Esophagus squamous epithelium (tissue), 5 donors: ENCODE measurements at places on chromosomes 7 and 10.
A peak's percentile ranks its signal among the peaks of the same experiment; 100 is the strongest.

DNA sequence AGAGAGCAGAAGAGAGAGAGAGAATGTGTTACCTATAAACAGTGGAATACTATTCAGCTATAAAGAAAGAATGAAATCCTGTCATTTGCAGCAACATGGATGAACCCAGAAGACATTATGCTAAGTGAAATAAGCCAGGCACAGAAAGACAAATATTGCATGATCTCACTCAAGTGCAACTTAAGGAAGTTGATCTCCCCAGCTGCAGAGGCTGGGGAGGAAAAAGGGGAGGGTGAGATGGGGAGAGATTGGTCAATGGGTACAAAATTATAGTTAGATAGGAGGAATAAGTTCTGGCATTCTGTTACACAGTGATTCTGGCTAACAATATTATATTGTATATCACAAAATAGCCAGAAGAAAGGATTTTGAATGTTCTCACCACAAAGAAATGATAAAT is 11.2 kb upstream of the JAZF1 start:
- no peak for DNase-seq

DNA sequence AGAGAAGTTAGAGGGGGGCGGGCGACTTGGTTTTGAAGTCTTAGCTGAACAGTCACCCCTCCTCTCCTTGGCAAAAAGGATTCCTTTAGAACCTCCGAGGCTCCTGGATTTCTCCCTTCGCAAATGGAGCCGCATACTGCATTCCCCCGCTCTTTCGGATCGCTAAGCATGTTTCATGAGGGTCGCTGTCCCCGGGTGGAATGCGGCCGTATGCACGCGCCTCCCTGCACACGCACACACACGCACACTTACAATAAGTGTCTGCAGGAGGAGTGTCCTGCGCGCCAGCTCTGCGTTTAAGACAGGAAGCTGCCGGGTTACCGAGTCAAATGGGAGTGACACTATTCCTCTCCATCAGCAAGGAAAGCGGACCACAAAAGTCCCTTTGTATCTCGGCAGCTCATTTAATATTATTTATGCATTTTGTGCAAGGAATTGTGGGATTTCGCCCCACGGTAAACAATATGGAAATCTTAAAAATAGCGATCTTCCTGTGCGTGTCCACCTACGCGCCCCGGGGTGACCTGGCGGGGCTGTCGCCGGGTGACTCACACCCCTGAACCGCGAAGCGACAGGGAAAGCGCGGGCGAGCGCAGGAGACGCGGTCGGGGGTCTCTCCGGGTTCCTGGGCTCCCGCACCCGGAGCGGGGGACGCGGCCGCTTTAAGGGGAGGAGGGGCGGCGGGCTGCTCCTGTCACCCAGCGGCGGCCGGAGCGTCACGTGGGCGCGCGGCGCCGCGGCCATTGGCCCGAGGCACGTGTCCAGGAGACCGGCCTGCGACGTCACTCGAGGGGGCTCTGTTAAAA is 988 bp upstream of the EN2 start:
- no peak for DNase-seq

- DNase-seq, result no peak
These were observed 1259.7 kb downstream of the XPNPEP1 start for GRCh38 chr10:108663587-108663986.

DNA sequence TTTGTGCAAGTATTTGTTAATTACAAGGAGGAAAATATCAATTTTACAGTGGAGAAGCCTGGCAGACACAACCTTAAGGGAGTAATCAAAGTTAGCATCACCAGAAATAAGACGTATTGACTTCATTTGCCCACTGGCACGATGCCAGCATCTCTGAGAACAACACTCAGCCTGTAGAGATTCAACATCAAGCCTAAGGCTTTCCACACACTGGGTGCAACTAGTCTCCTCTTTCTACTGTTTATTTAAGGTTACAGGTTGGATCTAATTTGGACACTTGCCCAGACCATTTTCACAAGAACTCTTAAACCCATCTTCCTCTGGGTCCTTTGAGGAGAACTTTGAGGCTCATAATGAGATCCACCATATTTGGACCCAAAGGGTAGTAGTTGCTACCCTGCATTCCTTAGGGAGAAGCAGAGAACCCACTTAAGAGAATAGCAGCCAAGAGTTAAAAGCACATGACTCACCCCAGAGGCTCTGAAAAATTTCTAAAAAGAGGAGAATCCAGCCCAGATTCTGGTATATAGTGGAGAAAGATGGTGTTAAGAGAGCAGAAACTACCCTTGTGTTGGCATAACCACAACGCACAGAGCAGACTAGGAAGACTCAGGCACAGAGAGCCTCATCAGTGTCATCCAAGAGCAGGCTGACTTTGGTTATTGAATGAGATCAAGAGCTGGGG is 97.3 kb downstream of the CCDC71L start:
- DNase-seq, result no peak

- no peak for DNase-seq
These were observed 52.3 kb upstream of the MYL10 start for GRCh38 chr7:101681170-101682007.

- DNase-seq, result no peak
These were observed 1.6 kb downstream of the P4HA1 start for GRCh38 chr10:73094986-73095480.

DNA sequence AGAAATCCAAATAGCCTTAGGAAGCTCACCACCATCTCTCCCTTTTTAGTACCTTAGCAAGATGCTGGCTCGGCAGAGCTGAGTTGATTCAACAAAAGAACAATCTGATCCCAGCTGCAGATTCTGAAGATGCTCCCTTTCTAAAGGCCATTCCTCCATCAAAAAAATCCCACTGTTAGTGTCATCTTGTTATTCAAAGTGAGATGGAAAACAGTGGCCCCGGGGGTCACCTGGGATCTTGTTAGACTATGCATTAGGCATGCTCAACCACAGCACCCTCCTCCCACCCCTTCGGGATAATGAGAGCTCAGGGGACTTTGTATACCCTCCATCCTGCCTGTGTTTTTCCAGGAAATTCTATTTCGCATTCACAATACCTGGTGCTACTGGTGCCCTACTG is 2.4 kb downstream of the NCAPG2 start:
- no peak for DNase-seq

- no peak for DNase-seq
These were observed 45.9 kb upstream of the MSMB start for GRCh38 chr10:46091828-46092523.

DNA sequence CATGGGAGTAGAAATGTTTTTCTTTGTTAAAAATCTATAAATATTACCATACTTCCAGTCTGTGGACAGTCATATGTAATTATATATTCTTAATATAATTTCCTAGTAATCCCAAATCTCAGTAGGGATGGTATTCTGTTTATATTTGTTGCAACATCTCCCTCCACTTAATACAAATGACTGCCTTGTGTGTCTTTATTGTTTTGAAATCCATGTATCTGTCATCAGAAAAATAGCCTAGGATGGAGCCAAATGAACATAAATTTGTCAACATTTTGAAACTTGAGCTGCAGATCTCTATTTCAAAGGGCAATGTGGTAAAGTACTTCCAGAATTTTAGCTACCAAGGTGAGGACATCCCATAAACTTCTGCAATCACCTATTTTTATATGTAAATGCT is 290.7 kb downstream of the TSPAN12 start:
- DNase-seq, result no peak

GRCh38 chr10:14553448-14553847 is 221.2 kb downstream of the FAM107B start:
- DNase-seq, result no peak

DNA sequence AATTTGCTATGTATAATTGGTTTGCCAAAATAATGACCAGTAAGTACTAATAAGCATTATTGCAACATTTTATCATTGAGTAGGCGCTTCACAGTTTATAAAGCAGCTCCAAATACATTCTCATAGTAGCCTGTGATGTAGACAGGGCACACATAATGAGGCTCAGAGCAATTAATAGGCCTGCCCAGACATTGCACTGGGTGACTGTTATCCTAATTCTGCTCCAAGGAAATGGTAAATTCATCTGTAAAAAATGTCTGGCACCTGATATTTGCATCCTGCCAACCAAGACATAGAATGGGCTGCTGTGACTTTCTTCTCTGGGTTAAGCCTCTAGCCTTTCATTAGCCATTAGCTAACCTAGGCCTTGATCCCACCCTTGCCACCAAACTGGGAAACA is 97.6 kb downstream of the SEM1 start:
- DNase-seq, result no peak

DNA sequence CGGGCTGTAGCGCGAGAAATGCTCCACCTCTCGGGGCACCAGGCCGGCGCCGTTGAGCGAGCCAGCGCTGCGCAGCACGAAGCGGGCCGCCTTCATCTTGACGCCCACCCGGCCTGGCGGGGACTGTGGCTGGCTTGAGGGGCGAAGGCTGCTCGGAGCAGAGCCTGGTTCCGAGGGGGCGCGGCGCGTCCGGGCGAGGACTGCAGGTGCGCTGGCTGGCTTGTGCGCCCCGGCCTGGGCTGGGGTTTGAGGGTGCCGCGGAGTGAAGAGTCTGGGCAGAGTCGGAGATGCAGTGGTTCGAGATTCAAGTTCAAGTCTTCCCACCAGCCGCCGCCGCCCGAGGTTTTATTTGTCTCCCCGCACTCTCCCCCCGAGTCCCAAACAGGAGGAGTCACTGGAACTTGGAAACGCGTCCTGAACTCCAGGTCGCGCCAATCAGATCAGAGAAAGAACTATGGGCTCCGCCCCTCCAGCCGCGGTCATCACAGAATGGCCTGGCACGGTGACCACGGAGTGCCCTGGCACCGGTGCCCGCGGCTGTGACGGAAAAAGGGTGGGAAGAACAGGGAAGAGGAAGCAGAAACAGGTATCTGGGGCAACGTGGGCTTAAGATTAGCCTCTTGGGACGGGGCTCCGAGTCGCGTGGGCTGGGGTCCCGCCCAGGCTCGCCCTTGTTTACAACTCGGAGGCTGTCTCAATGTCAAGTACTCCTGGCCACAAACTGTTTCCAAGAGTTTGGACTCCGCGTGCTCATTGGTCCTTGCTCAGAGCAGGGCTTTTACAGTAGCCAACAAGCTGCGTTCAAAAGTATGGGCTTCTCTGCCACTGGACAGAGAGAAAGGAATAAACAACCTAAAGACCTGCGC is at the start of gene PDK4:
Gene PDK4, minus strand, starts transcription at position 319 of the 866 bp plus-strand sequence. Its CDS starts 223 bp downstream, at position 96.
- peak; percentile 20 for DNase-seq

DNA sequence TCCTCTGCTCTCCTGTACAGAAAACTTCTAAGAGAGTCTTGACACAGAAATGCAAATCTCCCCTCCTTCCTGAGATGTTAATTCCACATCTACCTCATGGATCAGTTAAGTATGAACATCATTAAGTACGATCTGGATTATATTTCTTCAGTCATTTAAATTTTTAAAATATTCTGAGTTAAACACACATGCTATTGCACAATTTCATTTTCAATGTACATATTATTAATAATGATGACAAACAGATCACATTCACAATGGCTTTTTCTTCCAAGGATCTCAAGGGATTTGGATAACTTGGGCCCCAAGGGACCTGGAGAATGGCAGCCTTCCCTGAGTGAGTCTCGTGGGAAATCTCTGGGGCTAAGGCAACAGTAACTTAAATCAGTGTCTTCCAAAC is 16.2 kb downstream of the BEND7 start:
- no peak for DNase-seq

GRCh38 chr7:96093435-96093834 is 228.5 kb downstream of the SLC25A13 start:
- no peak for DNase-seq

DNA sequence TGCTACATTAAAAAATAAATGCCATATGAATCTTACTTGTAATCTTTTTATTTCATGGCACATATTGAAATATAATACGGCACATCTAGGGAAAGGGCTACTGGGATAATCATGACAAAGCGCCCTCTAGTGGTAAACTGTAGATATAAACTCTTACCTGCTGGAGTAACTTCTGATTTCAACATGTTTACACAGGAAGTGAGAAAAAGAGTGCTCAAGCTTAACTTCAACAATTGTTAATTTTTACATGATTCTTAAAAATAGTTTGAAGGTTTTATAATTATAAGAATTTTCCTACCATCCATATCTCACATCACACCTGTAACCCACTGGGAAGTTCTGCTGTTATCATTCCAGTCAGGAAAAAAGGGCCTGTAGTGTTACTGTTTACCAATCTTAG is 2.0 kb upstream of the HEPACAM2 start:
- no peak for DNase-seq
